ENCODE measurements at places on chromosomes 5 and 9.

GRCh38 chr9:128033609-128034008, 33.5 kb downstream of the NAIF1 start:
- no peak for DNase-seq

GRCh38 chr5:82393951-82394350, 115.8 kb upstream of the RPS23 start:
- no peak for DNase-seq

DNA sequence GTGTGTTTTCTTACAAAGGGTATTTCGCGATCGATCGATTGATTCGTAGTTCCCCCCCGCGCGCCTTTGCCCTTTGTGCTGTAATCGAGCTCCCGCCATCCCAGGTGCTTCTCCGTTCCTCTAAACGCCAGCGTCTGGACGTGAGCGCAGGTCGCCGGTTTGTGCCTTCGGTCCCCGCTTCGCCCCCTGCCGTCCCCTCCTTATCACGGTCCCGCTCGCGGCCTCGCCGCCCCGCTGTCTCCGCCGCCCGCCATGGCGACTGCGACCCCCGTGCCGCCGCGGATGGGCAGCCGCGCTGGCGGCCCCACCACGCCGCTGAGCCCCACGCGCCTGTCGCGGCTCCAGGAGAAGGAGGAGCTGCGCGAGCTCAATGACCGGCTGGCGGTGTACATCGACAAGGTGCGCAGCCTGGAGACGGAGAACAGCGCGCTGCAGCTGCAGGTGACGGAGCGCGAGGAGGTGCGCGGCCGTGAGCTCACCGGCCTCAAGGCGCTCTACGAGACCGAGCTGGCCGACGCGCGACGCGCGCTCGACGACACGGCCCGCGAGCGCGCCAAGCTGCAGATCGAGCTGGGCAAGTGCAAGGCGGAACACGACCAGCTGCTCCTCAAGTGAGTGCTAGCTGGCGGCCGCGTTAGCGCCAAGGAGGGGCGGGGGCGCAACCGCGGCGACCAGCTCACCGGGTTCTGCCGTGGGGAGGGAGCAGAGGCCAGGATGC, 480 bp downstream of the LMNB1 start:
- peak; percentile 18 for DNase-seq

GRCh38 chr5:68478301-68479095, 262.9 kb downstream of the PIK3R1 start:
- no peak for DNase-seq

DNA sequence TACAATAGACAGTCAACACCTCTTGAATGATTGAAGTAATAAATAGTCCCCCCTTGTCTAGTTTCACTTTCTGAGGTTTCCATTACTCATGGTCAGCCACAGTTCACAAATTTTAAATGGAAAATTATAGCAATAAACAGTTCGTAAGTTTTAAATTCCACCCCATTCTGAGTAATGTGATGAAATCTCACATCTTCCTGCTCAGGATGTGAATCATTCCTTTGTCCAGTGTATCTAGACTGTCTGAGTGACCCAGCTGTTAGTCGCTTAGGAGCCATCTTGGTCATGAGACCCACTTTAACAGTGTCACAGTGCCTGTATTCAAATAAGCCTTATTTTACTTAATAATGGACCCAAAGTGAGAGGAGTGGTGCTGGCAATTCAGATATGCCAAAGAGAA, 311.6 kb upstream of the PRR16 start:
- peak; percentile 88 for DNase-seq

GRCh38 chr5:59673438-59674058, 220.0 kb downstream of the PDE4D start:
- no peak for DNase-seq

GRCh38 chr9:132742821-132743311, 72.6 kb downstream of the GTF3C4 start:
- DNase-seq: no peak

- DNase-seq: no peak
These were observed 38.4 kb downstream of the TLE4 start for GRCh38 chr9:79610019-79610631.

GRCh38 chr9:15132091-15132490, 174.9 kb downstream of the TTC39B start:
- no peak for DNase-seq

DNA sequence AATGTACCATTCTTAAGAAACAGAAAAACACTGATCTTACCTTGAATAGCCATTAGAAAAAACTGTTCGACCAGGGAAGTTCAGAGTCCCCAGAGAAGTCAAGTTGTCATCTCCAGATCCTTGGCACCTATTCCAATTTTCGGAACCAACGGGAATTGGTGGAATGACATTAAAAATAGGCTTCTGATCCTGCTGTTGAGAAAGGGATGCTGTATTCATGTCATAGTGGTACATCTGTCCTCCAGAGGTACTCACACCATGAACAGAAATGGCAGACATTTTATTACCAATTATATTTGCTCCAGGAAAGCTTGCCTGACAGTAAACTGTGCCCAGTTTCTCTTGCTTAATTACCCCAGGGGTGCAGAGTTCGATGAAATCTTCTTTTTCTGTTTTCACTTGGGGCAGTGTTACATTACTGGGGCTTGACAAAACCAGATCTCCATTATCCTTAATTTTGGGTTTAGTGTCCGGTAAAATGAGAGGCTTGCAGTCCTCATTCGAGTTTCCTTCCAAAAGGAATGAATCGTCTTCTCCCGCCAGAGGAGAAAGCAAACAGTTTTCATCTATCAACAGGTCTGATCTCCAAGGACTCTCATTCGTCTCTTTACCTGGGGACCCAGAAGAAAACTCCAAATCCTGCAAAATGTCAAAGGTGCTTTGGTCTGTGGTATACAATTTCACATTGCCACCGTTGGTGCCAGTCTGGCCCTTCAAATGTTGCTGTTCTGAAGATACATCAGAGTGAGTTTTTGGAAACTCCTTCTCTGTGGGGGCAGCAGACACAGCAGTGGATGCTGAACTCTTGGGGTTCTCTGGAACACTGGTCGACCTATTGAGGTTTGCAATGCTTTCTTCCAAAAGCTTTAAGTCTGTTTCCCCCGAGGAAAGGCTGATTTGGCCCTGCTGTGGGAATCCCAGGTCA, 3.6 kb downstream of the NR3C1 start:
- no peak for DNase-seq
